ENCODE measurements at places on chromosomes 5 and 9. TPM values are rescaled to one million over a fixed set of nuclear protein-coding genes. Genes with fewer than 3 reads are reported as not detected.

The INSL4 gene
- total RNA-seq: not detected

The TMEM171 gene
- 3.0 TPM for total RNA-seq

The CXXC5 gene
- total RNA-seq: 167 TPM

The STPG3 gene
- not detected for total RNA-seq

The SPINK13 gene
- not detected for total RNA-seq

DNA sequence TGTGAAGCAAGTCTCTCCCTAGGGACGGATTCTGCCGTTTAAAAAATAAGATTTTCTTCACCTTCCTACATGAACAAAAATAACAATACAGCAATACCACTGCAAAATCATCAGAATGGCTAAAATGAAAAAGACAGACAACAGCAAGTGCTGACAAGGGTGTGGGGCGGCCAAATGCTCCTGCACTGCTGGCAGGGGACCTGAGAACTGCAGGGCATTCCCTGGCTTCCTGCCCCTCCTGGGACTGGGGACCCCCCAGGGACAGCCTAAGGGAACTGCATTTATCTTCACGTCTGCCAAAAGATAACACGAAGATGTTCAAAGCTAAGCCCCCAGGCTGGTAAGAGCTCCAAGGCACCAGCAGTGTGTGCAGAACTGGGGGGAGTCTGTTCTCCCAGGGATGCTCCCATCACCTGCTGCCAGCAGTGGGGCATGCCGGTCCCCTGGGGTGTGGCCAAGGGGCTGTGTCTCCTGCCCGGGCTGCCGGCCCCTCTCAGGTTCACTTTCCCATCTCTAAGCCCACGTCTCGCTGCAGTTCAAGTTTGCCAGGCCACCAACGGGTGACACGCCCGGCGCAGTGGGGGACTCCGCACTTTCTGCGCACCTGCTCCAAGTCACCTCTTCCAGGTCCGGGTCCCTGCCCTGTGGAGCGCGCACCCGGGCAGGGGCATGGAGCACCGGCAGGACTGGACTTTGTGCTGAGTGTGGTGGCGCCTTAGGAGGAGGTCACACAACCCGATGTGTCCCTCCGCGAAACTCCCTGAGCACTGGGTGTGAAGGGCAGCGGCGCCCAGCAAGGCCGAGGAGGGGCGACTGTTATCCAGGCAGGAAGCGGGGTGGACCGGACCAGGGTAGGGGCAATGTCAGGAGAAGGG lies 4.5 kb upstream of the EGFL7 start:
- no peak for DNase-seq

- DNase-seq: no peak
Measured at GRCh38 chr5:54637654-54638053, 120.1 kb downstream of the SNX18 start.

GRCh38 chr9:121909111-121909510 lies 184.0 kb downstream of the TTLL11 start:
- no peak for DNase-seq

DNA sequence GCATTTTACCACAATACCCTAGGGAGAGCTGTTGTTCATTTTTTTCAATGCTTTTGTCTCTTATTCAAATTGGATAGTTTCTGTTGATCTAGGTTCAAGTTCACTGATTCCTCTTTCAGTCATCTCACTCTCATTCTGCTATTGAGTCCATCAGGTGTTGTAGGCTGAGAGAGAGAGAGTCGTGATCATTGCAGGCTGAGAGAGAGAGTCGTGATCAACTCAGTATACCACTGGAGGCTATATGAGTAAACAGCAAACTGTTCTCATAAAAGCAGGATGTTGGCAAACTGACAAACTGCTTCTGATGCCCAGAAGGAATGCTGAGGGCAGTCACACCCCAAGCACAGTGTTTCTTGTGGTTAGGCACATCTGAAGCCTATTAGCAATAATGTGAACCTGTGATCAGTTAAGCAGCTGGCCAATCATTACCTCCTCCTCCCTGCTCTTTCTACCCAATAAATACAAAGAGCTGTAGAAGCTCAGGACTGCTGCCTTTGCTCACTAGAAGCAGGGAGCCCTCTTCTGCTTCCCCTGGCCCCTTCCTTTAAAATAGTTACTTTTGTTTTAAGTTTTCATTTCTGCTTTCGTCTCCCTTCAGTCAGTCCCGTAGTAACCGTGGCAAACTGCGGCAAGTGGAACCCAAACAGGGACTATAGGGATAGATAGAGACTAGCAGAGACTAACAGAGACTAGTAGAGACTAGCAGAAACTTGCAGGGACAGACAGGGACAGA lies 476.1 kb upstream of the ACO1 start:
- DNase-seq: peak; percentile 81

DNA sequence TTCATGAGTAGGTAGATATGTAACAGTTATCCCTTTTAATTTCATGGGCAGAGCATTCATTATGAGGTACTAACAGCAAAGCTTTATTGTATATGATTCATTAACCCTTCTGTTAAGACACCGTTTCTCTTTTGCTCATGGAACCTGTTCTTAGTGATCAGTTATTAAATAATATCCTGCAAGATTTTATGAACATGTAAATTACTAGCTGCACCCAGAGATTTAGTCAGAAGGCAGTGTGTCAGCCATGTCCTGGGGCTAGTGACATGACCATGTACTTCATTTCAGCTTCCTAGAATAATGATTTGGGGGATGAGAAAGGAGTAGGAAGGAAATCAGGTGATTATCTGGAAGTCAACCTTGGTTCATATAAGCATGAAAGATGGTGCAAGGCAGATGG lies 7.0 kb downstream of the MAST4 start:
- no peak for DNase-seq

- no peak for DNase-seq
Measured at GRCh38 chr5:172282272-172283019, 1.1 kb downstream of the UBTD2 start.

GRCh38 chr5:36723912-36724311 lies 117.5 kb downstream of the SLC1A3 start:
- DNase-seq: no peak

DNA sequence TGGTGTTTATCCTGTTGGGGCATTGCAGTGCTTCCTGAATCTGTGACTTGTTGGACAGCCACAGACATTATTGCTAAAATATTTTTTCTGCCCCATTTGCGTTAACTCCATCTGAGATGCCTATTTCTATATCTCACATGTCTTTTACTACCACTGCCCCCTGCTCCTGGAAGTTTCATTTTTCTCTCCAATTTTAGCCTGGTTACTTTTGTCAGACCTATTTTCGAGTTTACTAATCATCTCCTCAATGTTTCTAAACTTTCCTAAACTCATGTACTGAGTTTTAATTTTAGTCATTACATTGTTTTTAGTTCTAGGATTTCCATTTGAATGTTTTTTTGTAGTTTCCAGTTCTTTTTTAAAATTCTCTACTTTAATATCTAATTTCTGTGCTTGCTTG lies 17.6 kb downstream of the HAPLN1 start:
- no peak for DNase-seq

DNA sequence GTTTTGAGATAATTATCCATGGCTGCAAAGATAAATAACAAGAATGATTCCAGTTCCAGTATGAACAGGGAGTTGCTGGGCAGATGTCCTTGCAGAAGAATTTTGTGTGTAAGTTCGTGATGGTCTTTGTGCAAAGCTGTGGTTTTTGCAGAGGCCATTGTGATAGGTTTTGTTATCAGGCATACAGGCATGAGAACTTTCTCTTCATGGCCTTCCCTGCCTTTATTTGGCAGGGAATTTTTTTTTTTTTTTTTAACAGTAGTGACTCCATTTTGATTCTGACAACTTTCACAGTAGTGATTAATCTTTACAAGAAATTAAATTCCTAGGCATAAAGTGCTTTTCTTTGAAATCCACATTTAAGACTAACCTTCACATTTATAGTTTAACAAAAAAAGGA lies 1999.5 kb upstream of the CDH6 start:
- DNase-seq: no peak

GRCh38 chr9:123493627-123494026 lies 137.6 kb downstream of the CRB2 start:
- no peak for DNase-seq
